ENCODE measurements at places on chromosomes 12 and 14. TPM values are rescaled to one million over a fixed set of nuclear protein-coding genes. Genes with fewer than 3 reads are reported as not detected.

PPM1A gene
- 23.1 TPM for total RNA-seq

PRR4 gene
- 0.17 TPM for total RNA-seq

FOS gene
- total RNA-seq: 8.2 TPM

INSM2 gene
- total RNA-seq: not detected

COL2A1 gene
- not detected for total RNA-seq

EEA1 gene
- total RNA-seq: 49.5 TPM

BLOC1S1 gene
- total RNA-seq: 61.2 TPM

Data from dermis blood vessel endothelial cell (primary cell).